Activated CD4-positive, alpha-beta memory T cell treated with anti-CD3 and anti-CD28 coated beads for 36 hours (primary cell): ENCODE measurements at places on chromosomes 7 and 10.

DNA sequence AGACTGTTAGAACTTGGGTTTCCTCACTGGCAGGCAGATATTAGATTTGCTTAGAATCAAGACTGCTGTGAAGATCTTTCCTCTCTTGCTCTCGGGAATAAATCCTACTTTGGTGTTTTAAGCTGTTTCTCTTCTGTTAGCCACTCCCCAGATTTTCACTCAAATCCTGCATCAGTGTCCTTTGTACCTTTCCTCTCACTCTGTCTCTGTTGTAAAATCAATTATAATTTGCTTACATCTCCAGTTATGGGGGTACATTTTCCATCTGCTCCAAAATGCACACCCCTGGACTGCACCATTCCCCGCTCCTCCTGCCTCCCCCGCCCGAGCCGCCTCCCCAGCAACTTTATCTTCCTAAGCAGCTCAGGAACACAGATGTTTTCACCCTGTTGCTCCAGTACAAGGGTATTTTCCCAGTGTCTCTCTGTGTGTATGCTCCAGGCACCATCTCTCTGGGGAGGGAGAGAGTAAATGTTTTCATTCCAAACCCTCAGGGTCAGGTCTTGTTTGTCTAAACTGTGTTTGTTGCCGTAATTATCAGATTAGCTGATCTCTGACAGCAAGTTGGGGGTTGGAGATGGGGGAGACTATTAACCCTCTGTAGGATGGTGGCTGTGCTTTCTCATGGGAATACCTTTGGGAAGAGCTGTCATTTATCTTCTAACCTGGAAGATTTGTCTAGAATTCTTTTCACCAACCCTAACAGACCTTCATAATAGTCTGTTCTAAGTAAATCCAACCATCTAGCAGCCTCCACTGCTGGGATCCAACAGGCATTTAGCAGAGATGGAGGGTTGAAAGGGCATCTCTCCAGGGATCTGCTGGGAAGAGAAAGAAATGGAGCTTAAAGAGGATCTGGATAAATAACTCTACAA lies 20.4 kb upstream of the GOT1 start:
- no peak for DNase-seq

- DNase-seq = no peak
Observed at GRCh38 chr10:77479586-77479985, 158.0 kb downstream of the KCNMA1 start.

DNA sequence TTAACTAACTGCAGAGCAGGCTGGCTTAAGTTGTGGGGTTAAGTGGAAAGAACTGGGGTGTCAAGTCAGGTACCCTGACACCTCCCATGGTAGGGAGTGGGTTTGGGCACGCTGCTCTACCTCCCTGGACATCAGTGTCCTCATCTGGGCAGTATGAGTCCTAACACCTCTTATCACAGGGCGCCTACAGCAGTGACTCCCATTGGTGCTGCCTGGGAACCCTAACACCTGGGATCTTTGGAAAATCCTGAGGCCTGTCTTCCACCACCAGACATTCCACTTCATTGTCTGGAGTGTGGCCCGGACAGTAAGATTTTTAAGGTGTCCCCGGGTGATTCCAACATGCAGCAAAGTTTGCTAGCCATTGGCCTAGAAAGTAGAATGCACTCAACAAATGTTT lies 239.1 kb downstream of the SKAP2 start:
- no peak for DNase-seq

DNA sequence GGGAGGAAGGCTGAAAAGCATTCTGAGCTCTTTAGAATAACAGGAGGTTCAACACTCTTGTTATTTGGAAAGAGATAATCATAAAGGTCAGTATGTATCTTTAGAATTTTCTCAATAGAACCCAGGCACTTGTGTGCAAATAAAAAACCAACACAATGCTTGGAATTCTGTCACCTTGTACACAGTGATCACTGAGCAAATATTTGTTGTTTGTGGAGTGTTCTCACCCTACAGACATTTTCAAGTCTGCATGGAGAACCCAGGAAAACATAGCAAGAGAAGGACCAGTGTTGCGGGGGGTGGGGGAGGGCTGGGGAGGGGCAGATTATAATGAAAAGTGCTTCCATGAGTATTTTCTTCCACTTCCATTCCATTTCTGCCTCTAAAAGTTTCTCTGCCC lies 87.4 kb downstream of the FAM107B start:
- DNase-seq = no peak

DNA sequence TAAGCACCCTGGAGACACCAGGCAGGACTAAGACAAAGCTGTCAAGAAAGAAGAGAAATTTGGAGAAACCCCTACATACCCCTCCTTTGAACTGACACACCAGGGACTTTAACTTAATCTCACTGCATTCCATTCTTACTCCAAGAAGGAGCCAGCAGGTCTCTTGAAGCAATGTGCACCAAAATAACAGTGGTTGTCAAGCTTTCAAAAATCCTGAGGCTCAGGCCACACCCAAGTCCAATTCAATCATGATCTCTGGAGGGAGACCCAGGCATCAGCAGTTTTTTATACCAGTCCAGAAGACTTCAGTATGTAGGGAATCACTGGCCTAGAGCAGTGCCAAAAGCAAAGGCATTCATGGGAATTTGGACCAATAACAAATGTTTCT lies 6.8 kb downstream of the SLC25A13 start:
- no peak for DNase-seq

- DNase-seq = no peak
Observed at GRCh38 chr7:37417107-37417474, 31.6 kb downstream of the ELMO1 start.

GRCh38 chr7:90738249-90738648 lies 142.1 kb downstream of the CDK14 start:
- no peak for DNase-seq

DNA sequence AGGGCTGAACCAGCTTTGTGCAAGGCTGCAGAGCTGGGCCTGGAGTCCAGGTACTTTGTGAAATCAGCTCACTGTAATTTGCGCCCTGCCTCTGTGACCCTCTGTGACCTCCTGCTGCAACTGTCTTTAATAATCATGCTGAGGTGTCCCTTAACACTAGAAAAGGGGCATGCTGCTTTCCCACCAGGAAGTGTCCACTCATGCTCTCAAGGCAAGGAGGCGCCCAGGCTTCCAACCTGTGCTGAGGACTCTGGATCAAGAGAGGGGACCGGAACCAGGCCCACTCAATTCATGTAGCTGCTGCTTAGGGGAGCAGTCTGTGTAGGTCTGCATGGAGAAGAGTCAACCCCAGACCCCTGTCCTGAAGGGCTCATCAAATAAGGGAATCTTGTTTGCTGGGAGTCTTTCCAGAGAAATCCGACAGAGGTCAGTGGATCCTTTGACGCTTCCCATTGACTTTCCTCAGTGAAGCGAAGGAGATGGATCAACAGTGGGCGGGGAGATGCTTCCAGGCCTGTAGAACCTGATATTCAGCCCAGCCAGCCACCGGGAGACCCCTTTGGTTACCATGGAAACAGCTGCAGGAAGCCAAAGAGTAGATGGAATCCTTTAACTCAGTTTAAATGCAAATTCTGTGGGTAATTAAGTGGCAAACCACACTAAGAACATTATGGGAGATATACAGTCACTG lies 945.9 kb downstream of the GRID1 start:
- DNase-seq = no peak

- DNase-seq = no peak
Observed at GRCh38 chr10:34180749-34181148, 634.3 kb downstream of the PARD3 start.

DNA sequence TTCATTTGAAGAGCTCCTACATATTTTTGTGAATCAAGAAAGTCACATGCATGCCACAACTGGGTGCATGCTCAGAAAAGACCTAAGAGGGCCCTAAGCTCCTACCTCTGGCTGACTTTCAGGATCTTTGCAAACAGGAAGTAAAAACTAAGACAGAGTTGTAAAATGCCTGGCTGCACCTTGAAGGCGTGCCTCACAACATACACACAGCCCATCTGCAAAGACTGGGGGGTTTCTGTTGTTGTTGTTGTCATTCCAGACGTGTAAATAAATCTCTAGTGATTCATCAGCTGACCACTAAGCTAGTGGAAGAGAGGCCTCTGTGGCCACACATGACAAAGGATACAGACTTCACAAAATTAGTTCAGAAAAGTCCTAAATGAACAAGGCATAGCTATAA lies 31.8 kb downstream of the SMURF1 start:
- DNase-seq = no peak
